ENCODE measurements at places on chromosomes 2 and 18.

DNA sequence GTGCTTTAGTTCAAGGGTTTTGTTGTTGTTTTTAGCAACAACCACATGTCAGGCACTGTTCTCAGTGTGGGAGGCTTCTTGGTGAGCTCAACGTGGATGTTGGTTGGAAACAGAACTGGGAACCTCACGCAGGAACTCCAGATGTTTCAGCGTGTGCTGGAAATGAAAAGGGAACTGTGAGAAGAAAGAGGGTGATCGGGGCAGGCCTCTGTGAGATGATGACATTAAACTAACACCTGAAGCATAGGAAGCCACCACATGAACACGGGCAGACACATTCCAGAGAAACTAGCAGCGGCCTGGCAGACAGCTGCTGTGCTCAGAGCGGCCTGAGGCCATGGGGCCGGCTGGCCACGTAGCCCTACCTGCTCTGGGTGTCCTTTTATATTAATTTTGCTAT lies 66.4 kb downstream of the COA5 start:
- no peak for DNase-seq

- DNase-seq = no peak
Observed at GRCh38 chr2:40127146-40127545, 324.7 kb downstream of the SLC8A1 start.

- no peak for DNase-seq
Observed at GRCh38 chr2:42474765-42475454, 18.9 kb downstream of the KCNG3 start.

DNA sequence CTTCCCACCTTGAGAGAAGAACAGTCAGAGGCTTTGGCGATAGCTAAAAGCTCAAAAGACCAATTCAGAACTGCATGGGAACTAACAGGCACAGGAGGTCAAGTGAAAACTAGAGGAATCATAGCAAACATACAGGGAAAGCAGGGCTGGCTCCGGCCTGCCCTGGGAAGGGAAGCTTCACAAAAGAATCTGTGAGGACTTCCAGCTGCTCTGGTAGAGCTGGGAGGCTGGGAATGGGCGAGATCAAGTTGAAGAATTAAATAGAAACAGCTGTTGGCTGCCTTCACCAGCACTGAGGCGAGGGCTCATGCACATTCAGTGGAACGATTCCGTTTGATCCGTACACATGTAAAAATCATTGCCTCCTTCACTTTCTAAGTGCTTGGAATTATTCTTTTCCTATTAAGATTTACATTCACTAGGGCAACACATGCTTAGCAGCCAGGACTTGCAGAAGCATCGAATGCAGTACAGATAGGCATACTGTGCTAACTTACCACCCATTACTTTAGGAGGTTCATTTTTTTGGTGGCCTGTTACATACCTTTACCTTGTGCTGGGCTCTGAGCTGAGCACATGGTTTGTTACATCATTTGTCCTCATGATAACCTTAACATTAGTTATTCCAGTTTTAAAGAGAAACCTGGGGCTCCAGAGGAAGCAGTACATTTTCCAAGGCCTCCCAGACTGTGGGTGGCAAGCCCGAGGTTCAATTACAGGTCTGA lies 125.4 kb upstream of the RNF152 start:
- peak; percentile 85 for DNase-seq

DNA sequence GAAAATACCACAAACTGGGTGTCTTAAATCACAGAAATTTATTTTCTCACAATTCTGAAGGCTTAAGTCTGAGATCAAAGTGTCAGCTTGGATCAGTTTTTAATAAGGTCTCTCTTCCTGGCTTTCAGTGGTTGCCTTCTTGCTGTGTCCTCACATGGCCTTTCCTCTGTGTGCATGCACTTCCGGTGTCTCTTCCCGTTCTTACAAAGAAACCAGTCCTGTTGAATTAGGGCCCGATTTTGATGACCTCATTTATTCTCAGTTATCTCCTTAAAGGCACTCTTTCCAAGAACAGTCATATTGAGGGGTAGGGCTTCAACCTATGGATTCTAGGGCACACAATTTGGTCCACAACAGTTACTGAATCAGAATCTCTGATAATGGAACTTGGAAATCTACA lies 5.4 kb upstream of the XIRP2 start:
- DNase-seq = no peak

DNA sequence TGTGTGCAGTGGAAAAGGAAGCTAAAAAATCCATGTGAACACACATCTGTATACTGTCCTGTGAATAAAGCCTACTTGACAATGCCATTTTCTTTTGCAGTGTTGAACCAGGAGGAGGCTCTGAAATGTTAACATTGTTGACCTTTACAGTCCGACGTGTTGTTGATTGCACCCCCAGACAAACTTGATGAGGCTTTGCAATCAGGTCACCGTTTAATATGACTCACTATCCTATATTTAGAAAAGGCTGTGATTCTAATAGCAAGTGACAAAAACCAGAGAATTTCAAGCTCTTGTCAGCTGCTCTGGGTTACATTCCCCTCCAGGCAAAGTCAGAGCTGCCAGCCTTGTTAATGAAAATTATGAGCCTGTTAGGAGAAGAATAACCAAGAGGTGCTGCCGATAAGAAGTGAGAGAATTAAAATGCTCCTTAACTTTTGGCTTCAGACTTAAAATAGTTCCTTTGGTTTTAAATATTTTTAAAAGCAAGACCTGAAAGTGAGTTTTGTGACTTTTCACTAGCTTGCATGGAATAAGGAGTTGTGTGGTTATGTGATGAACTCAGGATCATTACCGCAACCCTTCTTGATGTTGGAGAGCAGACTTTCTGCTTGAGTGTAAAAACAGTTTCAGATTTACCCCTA lies 162.1 kb downstream of the QPCT start:
- DNase-seq = no peak

GRCh38 chr2:134370655-134371445 lies 117.0 kb downstream of the MGAT5 start:
- no peak for DNase-seq

GRCh38 chr18:14221689-14222088 lies 89.5 kb upstream of the ZNF519 start:
- DNase-seq = no peak

GRCh38 chr2:224876522-224876921 lies 160.4 kb upstream of the CCDC195 start:
- no peak for DNase-seq

- DNase-seq = no peak
Observed at GRCh38 chr2:193377789-193378188, 1183.1 kb upstream of the TMEFF2 start.

GRCh38 chr2:217711188-217711587 lies 291.6 kb downstream of the TNS1 start:
- no peak for DNase-seq

DNA sequence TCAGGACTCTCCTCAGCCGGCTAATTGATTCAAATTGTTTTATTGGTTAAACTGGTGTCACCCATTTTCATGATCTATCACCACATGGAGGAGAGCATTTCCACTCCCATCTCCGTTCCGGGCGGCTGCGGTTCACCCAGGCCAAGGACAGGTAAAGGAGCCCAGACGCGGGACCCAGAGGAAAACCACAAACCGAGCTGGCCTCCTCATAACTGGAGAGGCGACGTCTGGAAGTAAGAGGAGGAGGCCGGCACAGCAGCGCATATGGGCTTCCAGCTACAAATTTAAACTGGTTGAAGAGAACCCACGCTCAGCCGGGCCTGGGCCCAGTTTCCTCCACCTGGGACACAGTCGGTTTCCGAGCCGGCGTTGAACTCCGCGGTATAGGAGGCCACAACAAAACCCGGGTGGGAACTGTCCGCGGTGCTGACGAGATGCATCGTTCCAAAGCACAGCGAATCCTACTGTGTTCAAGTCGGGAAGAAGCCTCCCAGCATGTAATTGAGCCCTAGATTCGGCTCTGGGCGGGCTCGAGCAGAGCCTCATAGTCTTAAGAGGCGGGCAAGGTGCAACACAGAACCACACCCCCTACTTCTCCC lies 3.0 kb upstream of the SKOR2 start:
- no peak for DNase-seq

- DNase-seq = no peak
Observed at GRCh38 chr2:214005337-214005736, 405.5 kb upstream of the VWC2L start.

- no peak for DNase-seq
Observed at GRCh38 chr2:131039908-131040660, 53.2 kb downstream of the FAM168B start.

GRCh38 chr18:59459369-59460071 lies 100.5 kb upstream of the LMAN1 start:
- peak; percentile 59 for DNase-seq

DNA sequence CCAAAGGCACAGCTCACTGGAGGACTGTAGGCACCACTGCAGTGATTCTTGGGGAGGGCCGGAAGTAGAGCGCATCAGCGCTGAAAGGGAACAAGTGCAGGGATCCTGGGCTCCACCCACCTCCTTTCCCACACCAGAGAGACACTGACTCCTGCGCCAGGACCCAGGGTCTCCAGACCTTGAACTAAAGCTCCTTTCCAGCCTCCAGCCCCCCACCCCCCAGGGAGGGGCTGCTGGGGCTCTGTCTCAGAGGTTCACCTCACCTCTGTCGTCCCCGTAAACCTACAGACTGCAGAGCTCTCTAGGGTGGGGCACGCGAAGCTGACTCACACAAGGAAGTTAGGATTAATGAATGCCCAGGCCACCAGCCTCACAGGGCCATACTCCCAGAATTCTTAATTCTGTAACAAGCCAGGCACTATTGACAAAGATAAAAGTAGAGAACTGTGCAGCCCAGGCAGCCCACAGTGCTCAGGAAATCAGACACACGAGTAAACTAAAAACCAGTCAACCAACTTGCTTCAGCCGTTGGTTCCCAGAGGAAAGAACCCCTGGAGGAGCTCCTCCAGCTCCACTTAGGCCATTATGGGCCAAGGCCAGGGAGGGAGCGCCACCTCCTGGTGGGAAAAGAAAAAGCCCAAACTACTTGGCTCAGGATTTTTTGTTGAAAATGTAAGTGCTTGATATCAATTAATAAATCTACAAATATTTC lies 45.1 kb upstream of the ACAA2 start:
- DNase-seq = peak; percentile 18

DNA sequence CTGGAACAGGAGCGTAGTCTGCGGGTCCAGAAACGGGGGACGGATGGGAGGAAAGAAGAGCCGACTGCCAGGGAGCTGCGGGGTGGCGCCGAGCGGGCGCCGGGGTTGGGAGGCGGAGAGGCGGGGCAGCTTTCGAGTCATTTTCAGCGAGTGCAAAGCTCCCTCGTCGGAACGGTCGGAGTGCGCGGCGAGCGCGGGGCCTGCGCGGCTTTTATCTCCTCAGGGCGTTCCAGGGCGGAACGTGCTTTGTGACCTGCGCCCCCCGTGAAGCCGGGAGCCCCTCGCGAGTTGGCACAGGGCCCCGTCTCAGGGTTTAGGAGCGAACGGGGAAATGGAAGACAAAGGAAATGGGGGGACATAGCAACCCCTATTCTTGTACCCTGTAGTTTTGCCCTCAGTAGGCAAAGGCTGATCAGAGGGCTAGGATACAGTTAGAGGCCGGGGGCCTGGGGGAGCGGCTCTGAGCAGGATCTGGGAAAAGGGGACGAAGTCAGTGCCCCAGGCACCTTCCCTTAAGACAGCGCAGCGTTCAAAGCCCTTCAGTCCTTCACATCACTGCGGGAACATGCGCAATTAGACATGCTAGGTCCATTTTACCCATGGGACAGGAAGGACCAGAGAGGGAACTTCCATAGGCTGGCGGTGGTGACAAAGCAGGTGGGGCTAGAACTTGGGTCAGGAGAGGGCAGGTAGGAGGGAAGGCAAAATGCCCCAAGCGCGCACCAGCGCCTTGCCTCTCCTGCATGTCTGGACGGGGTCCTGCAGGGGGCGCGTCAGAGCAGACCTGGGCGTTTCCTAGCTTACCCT lies 60.1 kb upstream of the IL1RL1 start:
- no peak for DNase-seq

- DNase-seq = no peak
Observed at GRCh38 chr18:33440060-33441043, at the start of gene CCDC178. TSS of gene CCDC178 (minus strand) at chr18:33440721. CDS start at chr18:33412088, 28,633 bp downstream.

GRCh38 chr2:21333684-21334083 lies 209.9 kb downstream of the TDRD15 start:
- no peak for DNase-seq

GRCh38 chr2:69216535-69217332 lies 170.3 kb downstream of the GFPT1 start:
- DNase-seq = peak; percentile 32

DNA sequence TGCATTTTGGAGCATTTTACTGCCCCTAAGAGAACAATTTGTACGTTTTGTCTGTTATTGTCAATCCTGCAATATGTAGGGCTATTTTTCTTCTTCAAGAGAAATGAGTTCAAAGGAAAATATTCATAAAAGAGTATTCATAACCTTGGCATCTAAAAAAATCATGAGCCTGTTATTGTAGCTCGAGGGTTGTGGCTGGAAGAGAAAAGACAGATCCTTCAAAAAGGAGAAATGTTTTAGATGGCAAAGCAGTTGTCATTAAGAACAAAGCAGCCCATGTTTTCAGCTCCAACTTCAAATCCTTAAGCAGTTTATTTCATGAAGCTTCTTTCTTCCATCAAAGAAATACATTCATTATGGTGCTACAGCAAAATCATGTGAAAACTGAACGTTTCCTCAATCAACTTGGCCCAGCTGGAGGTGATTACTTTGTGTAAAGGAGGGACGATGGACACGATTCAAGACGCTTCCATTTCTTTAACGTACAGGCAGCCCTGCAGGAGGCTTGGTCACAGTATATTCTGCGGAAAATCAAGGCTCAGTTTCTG lies 31.4 kb downstream of the QPCT start:
- no peak for DNase-seq

GRCh38 chr2:175557810-175558377 lies 376.4 kb upstream of the ATP5MC3 start:
- no peak for DNase-seq

GRCh38 chr2:194486326-194486725 lies 1170.7 kb upstream of the SLC39A10 start:
- DNase-seq = no peak

- DNase-seq = no peak
Observed at GRCh38 chr2:54042341-54042740, 71.5 kb upstream of the PSME4 start.

DNA sequence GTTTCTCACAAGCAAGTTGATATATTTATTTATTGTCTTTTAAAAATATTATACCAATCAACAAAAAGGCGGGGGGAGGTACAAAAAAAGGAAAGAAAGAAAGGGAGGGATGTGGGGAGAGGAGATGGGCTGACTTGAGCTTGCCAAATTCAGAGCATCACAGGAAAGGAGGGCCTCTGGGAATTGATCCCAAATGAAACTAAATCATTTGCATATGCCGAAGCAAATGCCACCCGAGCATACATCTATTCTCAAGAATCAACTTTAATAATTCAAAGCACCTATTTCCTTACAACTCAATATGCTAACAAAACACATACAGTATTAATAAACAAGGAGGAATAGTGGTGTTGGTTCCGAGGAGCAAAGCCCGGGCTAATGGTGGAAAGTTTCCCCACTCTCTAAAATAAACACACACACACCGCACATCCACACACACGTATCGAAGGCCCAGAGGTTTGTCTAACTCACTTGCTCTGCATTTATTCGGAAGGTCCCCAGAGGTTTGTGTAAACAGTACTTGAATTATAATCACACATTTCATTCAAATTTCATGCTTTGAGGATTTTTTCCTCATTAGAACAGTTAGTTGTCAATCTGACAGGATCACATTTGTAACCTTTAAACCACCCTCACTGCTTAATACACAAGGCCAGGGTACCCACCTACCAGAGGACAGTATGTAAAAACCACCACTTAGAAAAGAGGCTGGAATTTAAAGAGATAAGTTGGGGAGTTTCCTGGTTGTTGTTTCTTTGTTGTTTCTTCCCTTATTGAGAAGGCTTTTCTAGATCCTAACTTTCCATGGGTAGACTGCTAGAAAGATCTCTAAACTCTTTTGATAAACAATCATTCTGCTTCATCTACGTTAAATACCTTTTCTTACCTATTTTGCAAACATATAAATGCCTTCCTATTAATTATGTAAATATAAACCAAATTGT lies 264.7 kb downstream of the TCF4 start:
- DNase-seq = no peak

GRCh38 chr2:7632420-7632819 lies 715.2 kb downstream of the RNF144A start:
- DNase-seq = no peak
